ENCODE measurements at places on chromosomes 6 and 20.

DNA sequence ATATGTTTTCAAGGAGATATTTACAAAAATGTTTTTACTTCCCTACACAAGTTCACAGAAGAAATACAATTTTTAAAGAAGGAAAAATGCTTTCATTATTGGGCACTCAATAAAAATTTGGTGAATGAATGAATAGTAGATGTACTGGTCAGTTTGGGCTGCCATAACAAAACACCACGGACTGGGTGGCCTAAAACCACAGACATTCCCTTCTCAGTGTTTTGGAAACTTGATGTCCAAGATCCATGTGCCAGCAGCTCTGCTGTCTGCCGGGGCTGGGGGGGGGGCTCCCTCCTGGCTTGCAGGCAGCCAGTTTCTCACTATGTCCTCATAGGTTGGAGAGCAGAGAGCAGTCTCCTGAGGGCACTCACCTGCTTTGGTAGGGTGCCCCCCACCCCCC lies 62.0 kb downstream of the FAM120B start:
- DNase-seq = no peak

- no peak for DNase-seq
These were observed 77.0 kb downstream of the SULF2 start for GRCh38 chr20:47708140-47708807.

- no peak for DNase-seq
These were observed 6.3 kb upstream of the GABRR2 start for GRCh38 chr6:89321131-89321970.

GRCh38 chr6:27839626-27840475 lies 72.3 kb downstream of the OR2B2 start:
- no peak for DNase-seq

- no peak for DNase-seq
These were observed 158.5 kb downstream of the CD83 start for GRCh38 chr6:14276071-14276470.

GRCh38 chr6:92559003-92559402 lies 860.4 kb downstream of the EPHA7 start:
- DNase-seq = no peak

DNA sequence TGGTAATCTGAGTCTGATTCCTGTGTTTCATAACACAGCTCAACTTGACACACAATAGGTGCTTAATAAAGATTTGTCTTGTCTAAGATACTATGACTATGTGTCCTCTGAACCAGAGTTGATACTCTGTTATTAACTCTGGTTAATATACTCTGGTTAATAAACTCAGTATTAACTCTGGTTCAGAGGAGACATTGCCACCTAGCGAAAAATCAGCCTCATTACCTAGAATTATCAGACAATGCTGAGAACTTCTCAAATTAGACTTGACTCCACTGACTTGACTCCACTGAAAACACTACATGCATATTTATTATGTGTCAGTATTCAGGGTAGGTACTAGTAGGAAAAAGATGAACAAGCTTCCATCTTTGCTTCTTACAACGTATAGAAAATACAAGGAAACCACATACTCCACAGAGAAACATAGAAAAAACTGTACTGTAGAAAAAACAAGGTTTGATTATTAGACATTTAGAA lies 73.9 kb downstream of the AHI1 start:
- no peak for DNase-seq

DNA sequence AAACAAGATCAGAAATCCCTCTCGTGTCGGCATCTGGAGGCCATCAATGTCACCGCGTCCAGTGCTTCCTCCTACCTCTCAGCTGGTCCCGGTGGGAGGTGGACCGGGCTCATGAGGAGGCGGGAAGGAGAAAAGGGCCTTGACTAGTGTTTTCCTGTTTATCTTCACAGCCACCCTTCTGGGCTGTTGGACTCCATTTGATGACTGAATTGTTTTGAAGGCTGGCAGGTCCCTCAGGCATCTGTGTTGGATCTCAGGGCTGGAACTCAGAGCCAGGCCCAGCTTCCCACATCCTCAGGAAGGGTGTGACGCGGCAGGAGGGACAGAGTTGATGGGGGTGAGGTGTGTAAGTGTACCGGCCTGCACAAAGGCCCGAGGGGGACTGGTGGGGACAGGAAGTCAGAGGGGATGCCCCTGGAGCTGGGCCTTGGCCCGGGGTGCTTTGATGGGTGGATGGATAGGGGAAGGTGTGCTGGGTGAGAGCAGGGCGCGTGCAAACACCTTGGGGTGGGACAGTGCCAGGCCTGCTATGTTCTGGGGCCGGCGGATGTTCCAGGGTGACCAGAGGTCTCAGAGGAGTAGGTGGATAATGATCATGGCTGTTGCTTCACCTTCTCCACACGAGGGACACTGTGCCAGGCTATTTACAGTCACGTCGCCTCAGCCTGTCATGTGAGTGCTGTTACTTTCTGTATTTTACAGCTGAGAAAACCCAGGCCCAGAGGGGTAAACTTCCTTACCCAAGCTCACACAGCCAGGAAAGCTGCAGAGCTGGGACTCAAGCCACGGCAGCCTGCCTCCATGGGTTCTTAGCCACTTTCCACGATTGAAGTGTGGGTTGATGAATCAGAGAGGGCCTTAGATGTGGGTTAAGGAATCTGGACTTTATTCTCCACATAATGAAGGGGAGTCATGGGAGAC lies 17.9 kb upstream of the CHMP4B start:
- no peak for DNase-seq

GRCh38 chr6:44674226-44675155 lies 287.0 kb downstream of the CDC5L start:
- no peak for DNase-seq

DNA sequence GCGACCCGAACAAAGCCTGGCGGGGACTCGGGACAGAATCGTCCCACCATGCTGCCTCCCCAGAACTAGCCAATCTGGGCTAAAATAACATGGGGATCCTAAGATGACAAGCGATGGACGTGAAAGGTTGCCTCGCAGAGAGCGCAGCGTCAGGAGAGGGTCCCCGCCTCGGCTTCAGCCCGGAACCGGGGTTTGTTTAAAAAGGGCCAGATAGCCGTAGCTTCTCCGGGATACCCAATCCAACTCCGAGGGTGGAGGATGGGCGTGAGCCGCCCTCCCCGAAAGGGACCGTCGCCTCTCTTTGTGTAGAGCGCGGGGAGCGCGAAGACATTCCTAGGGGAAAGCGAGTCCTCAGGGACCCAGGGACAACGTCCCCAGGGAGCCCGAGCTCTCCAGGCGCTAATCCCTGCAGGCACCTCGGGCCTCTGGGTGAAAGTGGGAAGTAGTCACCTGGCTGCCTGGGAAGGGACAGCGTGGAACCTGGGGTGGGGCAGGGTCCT lies 643 bp downstream of the CD24 start:
- DNase-seq = peak; percentile 36

GRCh38 chr6:41097467-41098090 lies 24.8 kb downstream of the NFYA start:
- no peak for DNase-seq

DNA sequence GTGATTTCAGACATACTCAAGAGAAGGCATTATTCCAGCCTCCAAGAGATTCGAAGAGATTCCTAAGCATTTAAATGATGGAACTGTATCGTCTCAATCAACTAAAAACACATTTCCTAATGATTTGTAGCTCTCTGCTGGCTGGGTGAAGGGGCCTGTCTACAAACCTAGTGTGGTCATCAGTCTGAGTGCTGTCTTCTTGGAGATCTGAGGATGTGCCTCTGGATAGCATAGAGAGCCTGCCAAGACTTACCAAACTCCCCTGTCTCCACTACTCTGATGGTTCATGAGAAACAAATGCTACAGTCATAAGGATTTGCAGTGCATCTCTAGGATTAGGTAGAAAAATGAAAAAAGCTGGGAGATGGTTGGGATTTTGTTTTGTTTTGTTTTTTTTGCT lies 176.9 kb upstream of the CITED2 start:
- no peak for DNase-seq

DNA sequence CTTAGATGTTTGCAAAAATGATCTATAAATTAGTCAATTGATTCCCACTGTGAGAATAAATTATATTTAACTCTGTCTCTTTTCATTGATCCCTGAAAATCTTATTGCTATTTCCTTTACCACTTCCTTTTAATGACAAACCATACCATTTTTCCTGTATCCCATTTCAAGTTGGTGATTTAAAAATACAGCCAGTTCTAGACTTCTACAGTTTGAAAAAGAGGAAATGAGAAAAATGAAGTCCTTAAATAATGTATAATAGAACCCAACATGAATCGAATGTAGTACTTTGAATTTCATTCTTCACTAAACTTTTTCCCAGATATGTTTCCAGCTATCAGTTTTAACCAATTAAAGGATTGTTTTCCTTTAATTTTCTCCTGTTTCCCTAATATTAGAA lies 29.5 kb upstream of the SDHAF4 start:
- no peak for DNase-seq

DNA sequence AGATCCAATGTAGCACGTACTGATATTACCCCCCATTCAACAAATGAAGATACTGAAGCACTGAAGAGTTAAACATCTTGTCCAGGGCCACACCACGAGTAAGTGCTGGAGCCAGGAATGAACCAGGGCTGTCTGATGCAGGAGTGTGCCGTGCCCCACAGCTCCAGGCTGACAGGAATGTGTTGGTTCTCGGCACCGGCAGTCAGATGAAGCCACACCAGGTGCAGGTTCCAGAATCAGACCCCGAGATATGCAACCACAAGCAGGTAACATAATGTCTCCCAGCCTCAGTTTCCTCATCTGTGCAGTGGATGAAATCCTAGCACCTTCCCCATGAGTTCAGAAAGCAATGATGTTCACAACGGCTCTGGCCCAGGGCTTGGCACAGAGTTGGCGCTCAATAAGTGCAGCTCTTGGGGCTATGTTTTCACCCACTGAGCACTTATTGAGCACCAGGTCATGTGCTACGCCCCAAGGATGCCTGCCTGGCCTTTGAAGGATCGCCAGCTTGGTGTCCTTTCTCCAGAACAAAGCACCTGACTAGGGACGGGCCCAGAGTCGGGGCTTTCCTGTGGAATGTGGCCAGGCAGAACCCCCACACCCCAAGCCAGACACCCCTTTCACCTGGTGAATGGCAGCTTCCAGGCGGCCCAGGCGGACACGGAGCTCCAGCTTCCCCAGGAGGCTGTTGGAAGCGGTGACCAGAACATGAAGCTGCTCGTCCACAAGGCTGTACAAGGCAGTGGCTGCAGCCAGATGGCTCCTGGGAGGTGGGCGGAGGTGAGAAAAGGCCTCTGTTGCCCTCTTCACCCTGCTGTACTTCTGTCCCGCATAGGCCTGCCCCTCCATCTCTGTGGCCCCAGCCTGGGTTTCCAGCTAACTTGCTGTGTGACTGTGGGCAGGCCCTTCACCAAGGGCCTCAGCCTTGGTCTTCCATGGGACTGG lies 41.3 kb downstream of the KIAA1755 start:
- no peak for DNase-seq

DNA sequence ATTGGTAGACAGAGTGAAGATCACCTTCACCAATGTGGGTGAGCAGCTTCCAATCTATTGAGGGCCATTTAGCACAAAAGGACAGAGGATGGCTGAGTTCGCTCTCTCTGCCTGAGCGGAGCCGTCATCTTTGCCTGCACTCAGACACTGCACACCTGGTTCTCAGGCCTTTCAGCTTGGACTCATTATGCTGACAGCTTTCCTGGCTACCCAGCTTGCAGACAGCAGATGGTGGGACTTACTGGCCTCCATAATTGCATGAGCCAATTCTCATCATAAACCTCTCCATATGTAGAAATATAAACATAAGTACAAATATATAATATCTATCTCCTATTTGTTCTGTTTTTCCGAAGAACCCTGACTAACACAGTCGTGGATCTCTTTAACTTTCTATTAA lies 13.7 kb downstream of the TBXT start:
- DNase-seq = no peak

DNA sequence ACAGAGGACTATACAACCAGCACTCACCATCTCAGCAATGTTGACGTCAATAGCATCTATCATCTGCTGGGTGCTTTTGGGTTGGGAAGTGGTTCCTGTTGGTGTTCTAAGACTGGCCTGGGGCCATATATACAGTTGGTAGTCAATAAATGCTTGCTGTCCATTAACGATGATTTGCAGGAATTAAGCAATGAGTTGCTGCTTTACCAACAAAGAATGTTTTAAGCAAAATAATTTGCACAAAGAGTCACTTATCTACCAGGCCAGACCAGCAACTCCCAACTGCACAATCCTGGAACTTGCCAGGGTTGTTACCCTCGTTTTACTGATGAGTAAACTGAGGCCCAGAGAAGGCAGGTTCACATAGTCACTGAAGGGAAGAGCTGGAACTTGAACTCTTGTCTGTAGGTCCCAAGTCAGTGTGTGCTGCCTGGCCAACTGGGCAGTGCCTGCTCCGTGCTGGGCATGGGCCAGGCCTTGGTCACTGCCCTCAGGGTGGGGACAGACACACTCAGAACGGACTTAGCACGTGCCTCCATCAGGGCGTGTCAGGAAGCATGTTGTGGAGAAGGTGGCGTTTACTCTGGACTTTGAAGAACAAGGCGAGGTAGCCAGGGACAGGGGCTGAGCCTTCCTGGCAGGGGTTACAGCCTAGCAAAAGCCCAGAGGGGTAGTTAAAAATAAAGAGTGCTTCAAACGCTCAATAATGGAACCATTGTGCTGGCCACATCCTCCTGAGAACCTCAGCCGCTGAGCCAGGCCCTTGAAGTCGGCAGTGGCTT lies 2.5 kb upstream of the SRC start:
- no peak for DNase-seq

DNA sequence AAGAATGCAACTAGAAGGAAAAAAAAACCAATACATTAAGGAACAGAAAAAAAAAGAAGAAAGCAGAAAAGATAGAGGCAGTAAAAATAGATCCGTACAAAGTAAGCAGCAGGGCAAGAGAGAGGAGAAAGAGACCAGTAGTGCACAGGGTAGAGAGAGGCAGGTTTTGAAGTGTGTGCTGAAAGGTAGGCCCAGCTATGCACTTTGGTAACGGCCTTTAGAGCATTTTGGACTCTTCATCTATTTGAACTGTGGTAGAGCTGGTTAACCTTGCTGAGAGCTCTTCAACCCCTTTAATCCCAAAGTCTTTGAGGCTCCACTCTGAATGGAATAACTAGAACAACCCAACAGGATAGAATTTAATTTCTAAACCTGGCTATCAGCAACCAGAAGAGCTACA lies 45.2 kb downstream of the ADGRB3 start:
- DNase-seq = no peak

DNA sequence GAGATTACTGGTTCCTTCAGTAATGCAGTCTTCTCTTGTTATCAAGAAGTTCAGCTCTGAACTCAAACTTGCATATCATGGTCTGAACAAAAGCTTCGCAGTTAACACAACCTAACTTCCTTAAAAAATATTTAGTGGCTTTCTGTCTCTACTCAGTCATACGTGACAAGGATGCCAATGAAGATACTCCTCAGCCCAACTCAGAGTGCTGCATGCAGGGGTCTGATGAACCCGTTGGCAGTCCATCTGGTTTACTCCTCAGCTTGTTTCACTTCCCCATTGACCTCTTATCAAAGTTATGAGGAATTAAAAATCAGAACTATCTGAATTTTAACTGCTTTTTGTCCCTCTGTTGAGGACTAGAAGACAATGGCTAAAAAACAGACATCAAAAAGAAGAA lies 56.6 kb upstream of the RIN2 start:
- DNase-seq = no peak

DNA sequence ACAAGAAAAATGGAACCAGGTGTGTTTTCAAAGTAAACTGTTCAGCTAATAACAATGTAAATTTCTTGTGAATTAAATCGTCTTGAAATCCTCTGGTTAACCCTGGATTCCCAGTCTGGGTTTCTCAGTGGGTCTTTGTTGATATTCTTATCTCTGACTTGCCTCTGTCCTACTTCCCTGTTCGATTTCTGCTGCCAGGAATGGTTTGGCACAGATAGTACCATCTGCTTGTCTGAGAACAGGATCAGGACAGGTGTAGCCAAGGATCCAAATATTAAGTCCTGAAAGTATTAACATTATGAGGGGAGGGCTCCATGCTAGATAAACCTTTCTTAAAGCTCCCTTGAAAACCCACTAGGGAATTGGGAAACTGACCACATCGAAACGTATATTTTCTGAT lies 30.1 kb downstream of the ARFGEF2 start:
- DNase-seq = no peak
